Activated CD4-positive, alpha-beta T cell treated with anti-CD3 and anti-CD28 coated beads for 36 hours (primary cell): ENCODE measurements at places on chromosomes 3 and 15. TPM values are rescaled to one million over a fixed set of nuclear protein-coding genes. Genes with fewer than 3 reads are reported as not detected.
A peak's percentile ranks its signal among the peaks of the same experiment; 100 is the strongest.

DNA sequence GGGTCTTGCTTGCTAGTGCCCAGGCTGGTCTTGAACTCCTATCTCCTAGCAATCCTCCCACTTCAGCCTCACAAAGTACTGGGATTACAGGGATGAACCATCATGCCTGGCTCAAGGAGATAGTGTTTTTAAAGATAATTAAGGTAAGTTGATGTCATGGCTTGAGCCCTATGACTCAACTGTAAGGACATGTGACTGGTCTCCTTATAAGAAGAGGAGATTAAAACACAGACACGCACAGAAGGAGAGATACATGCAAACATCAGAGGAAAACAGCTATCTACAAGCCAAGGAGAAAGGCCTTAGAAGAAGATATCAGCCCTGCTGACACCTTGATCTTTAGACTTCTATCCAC lies 220.4 kb upstream of the GADL1 start:
- DNase-seq: no peak

DNA sequence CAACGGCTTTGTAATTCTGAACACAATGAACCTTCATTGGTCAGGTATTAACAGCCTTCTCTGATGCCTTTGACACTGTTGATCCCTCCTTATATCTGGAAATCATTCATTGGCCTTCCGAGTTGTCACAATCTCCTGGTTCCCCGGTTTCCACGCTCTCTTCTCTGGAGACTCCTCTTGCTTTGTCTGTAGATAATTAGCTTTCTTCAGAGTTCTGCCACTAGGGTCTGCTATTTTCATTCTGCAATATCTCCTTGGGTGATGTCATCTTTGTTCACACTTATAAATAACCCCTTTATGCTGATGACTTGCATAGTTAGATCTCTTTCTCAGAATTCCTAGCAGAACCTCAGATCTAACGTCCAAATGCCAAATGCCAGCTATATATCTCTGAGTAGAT lies 583.8 kb upstream of the ZNF717 start:
- no peak for DNase-seq

DNA sequence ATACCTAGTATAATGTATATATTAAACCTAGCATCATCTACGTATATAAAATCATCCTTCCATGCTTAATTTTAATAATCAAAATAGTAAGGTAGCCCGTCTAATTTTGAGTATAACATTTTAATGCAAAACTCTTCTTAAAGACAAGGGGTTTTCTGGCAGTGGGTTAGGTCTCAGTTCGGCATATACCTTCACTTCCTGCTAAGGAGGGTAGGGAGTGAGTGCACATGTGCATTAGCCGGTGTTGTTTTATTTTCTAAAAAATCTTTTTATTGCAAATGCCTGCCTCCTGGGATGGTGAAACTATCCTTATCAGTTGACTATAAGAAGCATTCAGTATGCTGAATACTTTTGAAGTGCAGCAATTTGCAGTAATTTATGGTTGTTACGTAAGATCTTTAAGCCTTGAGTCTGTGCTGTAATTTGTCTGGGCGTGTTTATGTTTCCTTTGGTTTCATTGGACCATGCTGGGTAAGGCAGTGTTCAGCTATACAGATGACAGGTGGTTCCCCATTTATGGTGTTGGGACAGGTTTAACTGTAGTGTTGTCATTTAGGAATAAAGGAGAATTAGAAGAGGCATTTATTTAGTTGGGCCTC lies 11.7 kb downstream of the ARHGEF26 start:
- no peak for DNase-seq

DNA sequence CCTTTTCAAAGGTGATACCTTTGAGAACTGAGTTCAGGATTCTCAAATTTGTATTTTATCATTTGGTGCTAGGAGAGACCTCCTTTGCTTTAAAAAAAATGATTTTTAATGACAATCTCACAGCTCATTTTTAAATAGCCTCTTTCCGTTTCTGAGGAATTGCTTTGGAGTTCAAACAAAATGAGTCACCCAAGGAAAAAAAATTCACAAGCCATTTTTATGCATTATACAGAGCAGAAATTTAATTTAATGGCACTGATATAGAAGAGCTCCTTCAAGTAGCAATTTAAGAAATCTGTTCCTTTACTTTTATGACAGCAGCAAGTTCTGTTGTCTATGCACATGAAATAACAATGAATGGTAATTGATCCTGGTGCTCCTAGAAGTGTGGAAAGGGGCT lies 337.9 kb upstream of the KCNMB2 start:
- no peak for DNase-seq

DNA sequence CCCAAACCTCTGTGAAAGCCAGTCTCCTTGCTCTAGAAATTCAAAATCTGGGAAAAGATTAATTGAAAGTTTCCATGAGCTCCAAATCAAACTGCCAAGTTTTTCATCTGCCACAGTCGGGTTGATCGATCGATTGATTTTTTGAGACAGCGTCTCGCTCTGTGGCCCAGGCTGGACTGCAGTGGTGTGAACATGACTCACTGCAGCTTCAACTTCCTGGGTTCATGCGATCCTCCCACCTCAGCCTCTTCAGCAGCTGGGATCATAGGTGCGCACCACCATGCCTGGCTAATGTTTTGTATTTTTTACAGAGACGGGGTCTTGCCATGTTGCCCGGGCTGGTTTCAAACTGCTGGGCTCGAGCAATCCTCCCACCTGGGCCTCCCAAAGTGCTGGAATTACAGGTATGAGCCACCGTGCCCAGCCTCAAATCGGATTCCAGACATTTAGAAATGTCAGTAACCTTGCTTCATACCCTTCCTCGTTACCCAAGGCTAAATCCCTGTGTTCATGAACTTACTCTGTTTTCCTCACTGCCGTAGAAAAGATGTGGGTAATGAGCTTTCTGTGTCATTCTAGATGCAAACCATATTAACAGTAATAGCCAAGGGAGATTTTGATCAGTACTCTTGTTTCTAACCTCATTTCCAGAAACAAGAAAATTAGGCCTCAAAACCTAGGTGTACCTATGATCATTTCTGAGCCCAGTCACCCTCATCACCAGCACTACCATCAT lies 105.9 kb upstream of the AKAP13 start:
- DNase-seq: no peak

- peak; percentile 70 for DNase-seq
These were observed 35.3 kb downstream of the CAPN7 start for GRCh38 chr3:15241341-15241740.

GRCh38 chr3:4720316-4721075 lies 227.3 kb downstream of the ITPR1 start:
- DNase-seq: peak; percentile 36

The CSTA gene
- total RNA-seq: not detected

DNA sequence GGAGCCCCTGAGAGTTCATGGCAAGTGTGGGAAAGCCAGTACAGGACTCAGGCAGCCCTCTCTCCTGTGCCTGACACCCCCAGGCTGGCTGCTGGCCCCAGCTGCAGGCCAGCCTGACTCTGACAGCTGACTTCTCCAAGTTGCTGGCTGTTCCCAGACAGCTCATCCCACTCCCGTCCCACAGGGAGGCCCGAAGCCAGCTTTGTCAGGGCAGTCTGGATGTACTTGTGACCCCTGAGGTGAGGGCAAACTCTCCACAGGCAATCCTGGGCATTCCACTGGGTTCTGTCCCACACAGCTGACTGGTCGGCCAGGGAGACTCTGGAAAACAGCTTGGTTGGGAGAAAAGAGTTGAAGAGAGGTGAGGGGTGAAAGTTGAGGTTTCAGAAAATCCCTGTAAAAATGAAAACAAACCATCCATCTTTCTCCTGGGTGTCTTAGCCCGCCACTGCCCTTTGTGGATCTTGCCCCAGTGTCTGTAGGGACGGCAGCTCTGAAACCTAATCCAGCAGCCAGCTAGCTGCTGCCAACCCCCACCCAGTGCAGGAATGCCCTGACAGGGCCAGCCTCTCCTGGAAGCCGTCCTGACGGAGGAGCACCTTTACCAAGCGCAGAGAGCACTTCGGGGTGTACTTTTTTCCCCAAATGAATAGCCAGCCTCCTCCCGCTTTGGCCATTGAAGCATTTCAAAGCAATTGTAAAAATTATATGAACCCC lies 87.9 kb downstream of the DNAJB8 start:
- DNase-seq: no peak

- DNase-seq: no peak
These were observed 154.1 kb downstream of the TLE3 start for GRCh38 chr15:69943637-69944036.

DNA sequence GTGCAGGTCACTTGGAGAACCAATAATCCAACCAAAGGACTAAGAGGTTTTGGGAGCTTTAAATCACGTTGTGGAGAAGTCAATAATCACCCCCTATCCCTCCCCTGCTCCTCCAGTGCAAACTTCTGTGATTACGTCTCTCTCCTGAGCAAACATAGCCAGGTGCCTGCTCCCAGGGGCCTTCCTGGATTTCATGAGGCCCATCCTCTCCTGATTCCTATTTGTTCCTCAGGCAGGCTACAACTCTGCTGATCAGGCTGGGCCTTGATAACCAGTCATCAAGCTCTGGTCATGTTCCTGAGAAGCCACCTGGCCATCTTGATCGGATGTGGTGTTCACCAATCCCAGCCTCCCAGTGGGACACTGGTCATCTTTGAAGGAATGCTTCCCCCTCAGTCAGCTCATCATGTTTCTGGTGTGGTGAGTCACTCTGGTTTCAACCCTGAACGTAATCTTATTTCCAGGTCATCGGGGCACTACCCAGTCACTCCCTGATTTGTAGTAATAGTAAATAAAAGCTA lies 2.9 kb upstream of the ZNF710 start:
- DNase-seq: no peak

The ALDH1A3 gene
- total RNA-seq: not detected

GRCh38 chr3:32556332-32556731 lies 14.3 kb downstream of the DYNC1LI1 start:
- no peak for DNase-seq

The TNK2 gene
- total RNA-seq: 49.9 TPM

DNA sequence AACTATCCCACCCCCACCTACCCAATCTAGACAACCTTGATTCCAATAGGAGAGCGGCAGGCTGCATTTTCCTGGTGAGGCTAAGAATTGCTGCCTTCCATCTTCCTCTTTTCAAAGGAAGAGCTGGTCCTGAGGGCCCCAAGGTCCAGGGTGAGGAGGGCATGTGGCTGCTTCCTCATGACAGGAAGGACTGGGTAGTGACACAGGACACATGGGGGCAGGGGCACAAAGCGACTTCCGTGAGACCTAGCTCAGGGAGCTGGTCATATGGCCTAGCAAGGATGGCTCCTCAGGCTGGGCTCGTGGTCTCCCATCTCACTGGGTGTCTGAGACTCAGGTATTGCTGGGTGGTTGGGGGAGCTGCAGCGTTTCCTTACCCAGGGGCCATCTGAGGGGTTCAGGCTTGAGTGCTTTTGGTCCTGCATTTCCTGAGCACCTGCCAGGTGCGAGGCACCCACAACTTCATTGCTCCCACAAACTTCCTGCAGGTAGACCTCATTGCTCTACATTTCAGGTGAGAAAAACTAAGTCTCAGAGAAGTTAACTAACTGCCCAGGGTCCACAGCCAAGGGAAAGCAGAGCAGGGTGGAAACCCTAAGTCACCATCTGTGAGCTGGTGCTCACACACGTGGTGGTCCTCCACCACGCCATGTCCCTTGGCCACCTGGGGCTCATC lies 160.0 kb upstream of the TLE3 start:
- no peak for DNase-seq

GRCh38 chr3:143182866-143183664 lies 63.5 kb downstream of the CHST2 start:
- DNase-seq: no peak

DNA sequence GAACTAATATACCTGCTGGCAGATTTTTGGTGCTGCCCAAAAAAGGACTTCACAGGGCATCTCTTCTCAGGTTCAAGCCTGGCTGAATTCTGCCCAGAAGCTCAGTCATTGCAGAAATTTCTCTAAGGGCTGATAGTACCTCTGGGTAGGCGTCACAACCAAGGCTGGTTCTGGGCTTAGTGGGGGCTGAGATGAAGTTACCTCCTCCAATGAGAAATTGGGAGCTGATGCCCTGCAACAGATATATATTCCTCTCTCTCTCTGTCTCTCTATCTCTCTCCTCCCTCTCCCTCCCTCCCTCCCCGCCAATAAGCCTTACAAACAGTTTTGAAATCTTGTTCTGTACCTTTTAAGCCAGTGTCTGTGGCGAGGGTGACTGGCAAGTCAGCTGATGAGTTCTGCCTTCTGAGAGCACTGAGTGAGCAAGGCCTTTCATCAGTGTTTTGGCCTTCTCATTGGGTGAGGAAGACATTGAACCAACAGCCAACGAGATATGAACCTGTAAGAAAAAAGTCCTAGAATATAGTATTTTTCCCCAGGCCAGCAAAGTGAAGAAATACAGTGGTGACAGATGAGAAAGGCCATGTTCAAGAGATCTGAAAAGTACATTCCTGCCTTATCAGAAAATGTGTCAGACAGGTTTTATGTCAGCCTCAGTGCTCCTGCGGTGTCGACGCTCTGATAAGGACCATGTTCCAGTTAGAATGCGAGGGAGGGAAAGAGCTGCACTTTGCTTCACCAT lies 45.5 kb downstream of the TMEM39A start:
- DNase-seq: no peak

DNA sequence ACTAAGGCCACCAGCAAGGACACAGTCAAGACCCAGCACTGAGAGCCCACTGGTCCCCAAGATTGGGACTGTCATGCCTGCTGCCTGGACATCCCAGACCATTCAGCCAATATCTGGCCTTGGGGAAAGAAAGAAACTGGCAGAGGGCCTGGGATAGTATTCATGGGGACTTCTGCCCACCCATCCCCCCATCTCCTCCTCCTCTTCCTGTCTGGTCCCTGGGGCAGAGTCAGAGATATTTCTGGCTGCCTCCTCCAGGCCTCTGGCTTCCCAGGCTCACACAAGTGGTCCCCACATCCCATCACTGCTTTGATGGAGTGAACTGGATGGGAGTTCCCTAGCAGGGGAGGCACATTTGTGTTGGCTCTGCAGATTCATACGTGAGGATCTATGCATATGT lies 4.2 kb upstream of the RASL12 start:
- no peak for DNase-seq

DNA sequence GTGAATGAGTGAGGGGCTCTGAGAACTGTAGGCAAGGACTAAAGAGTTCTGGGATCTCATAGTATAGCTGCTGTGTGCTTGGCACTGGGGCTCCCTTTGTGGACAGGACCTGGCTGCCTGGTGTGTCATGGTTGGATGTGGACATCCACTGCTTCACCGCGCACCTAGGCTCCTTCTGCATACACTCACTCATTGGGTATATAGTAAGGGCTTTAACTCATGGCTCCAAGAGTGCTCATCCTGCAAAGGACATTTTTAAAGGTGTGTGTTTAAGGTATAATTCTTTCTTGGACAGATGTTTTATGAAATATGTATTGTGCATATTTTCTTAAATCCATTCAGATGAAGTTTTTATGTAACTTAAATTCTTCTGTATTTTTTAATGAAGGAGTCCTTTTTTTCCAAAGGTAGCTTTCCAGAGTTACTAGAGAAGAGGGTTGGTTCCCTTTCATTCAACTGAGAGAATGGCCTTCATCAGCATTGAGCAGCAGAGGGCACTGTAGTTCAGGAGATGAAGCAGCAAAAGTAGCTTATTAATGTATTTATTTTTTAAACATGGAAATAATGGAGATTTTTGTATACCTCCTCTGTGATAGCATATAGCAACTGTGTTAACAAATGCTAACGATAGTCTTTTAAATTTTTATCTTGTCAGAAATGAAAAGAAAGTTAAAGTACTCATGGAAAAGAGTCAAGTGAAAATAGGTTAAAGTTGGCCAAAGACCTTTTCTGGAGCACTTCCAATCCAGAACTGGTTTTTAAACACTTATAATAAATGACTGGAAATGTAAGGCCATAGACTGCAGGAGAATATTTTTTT lies 25.2 kb downstream of the OXNAD1 start:
- peak; percentile 79 for DNase-seq

The MPI gene
- total RNA-seq: 75.7 TPM

The CD200 gene
- total RNA-seq: 30.2 TPM
